Right renal cortex interstitium (tissue), 3 donors: ENCODE measurements at places on chromosomes 3 and 15. TPM values are rescaled to one million over a fixed set of nuclear protein-coding genes. Genes with fewer than 3 reads are reported as not detected.

Gene MESP1
- polyA plus RNA-seq, result 0.43 TPM

Gene SIDT1
- 3.0 TPM for polyA plus RNA-seq

Gene GOLGA6B
- 0.60 TPM for polyA plus RNA-seq

Gene PROS1
- polyA plus RNA-seq, result 42.4 TPM

Gene DUOX1
- 3.1 TPM for polyA plus RNA-seq

Gene TAGLN3
- polyA plus RNA-seq, result 2.1 TPM

Gene SCG3
- 0.06 TPM for polyA plus RNA-seq

Gene TM2D3
- polyA plus RNA-seq, result 66.0 TPM

Gene TIPIN
- 15.9 TPM for polyA plus RNA-seq

Gene LEKR1
- polyA plus RNA-seq, result 2.5 TPM

Gene CLDN16
- 51.8 TPM for polyA plus RNA-seq

Gene REC114
- polyA plus RNA-seq, result not detected

Gene CFAP100
- 1.1 TPM for polyA plus RNA-seq

Gene CPNE9
- 0.14 TPM for polyA plus RNA-seq

Gene FETUB
- not detected for polyA plus RNA-seq

Gene DUOXA1
- 0.16 TPM for polyA plus RNA-seq

Gene OXTR
- polyA plus RNA-seq, result 0.88 TPM

Gene MKRN3
- 1.8 TPM for polyA plus RNA-seq

Gene FANCD2OS
- not detected for polyA plus RNA-seq

Gene NKIRAS1
- polyA plus RNA-seq, result 19.6 TPM

Gene PRSS50
- 2.4 TPM for polyA plus RNA-seq

Gene TGM4
- polyA plus RNA-seq, result 0.11 TPM

Gene ERICH6
- polyA plus RNA-seq, result 0.97 TPM

Gene LAMB2
- 365 TPM for polyA plus RNA-seq

Gene FSIP1
- polyA plus RNA-seq, result 2.9 TPM

Gene MYEF2
- 112 TPM for polyA plus RNA-seq

Gene ZBTB11
- 22.1 TPM for polyA plus RNA-seq

Gene NMB
- polyA plus RNA-seq, result 4.0 TPM

Gene ITIH4
- polyA plus RNA-seq, result 5.2 TPM

Gene PLA2G4B
- polyA plus RNA-seq, result 5.3 TPM

Gene PATL2
- 0.58 TPM for polyA plus RNA-seq

Gene GOLGA6A
- 0.04 TPM for polyA plus RNA-seq

Gene MYL3
- polyA plus RNA-seq, result 23.6 TPM

Gene RPP25
- 2.5 TPM for polyA plus RNA-seq

Gene SLCO3A1
- polyA plus RNA-seq, result 14.7 TPM

Gene IQCB1
- polyA plus RNA-seq, result 45.4 TPM

Gene DGKG
- polyA plus RNA-seq, result 0.44 TPM

Gene ADAMTS17
- polyA plus RNA-seq, result 2.1 TPM

Gene TTC23
- polyA plus RNA-seq, result 28.2 TPM

Gene FAM162A
- polyA plus RNA-seq, result 81.7 TPM

Gene IGDCC3
- 6.4 TPM for polyA plus RNA-seq

Gene ANKRD34C
- 0.14 TPM for polyA plus RNA-seq

Gene RTP3
- not detected for polyA plus RNA-seq

Gene MUC4
- polyA plus RNA-seq, result 0.83 TPM

Gene SPSB4
- polyA plus RNA-seq, result 13.7 TPM

Gene VGLL3
- 3.0 TPM for polyA plus RNA-seq

Gene BTLA
- 0.51 TPM for polyA plus RNA-seq

Gene RETNLB
- not detected for polyA plus RNA-seq

Gene P2RY1
- polyA plus RNA-seq, result 2.9 TPM

Gene WNT5A
- polyA plus RNA-seq, result 38.4 TPM

Gene KY
- 1.5 TPM for polyA plus RNA-seq

Gene A4GNT
- 0.83 TPM for polyA plus RNA-seq
